ENCODE measurements at places on chromosomes 11 and 22.

- DNase-seq = no peak
These were observed 1758.2 kb upstream of the RAG2 start for GRCh38 chr11:38356255-38356654.

GRCh38 chr11:105899772-105900171 is 122.3 kb downstream of the MSANTD4 start:
- no peak for DNase-seq

GRCh38 chr22:39688186-39688785 is 117.7 kb downstream of the CACNA1I start:
- DNase-seq = no peak

DNA sequence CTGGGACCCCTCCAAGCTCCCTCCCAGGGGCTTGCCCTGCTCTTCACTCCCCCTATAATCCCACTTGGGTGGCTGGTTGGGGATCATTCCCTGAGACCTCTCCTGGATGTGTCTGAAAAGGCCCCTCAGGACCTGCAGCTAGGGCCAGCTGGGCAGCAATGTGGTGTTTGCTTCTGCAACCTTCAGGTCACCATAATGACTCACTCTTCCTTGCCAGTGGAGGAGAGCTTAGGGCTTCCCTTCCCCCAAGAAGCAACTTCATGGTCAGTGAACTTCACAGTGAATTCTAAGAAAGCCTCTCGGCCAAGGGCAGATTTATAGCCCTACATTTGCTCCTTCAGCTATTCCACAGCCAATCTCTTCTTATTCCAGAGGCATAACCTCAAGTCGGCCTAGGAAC is 45.1 kb upstream of the TSPAN18 start:
- no peak for DNase-seq

DNA sequence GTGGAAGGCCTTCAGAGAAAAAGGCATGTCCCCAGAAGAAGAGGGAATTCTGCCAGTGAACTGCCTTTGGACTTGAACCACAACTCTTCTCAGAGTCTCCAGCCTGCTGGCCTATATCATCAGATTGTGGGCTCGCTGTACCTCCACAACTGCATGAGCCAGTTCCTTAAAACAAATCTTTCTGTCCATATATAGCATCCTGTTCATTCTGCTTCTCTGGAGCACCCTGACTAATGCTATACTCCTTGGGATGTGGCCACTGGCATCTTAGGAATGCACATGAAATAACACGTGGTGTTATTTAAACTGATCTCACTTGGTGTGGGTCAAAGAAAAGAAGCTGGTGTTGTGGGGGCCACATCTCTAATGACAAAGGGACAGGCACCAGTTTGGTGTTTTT is 58.3 kb upstream of the VSTM5 start:
- DNase-seq = no peak

DNA sequence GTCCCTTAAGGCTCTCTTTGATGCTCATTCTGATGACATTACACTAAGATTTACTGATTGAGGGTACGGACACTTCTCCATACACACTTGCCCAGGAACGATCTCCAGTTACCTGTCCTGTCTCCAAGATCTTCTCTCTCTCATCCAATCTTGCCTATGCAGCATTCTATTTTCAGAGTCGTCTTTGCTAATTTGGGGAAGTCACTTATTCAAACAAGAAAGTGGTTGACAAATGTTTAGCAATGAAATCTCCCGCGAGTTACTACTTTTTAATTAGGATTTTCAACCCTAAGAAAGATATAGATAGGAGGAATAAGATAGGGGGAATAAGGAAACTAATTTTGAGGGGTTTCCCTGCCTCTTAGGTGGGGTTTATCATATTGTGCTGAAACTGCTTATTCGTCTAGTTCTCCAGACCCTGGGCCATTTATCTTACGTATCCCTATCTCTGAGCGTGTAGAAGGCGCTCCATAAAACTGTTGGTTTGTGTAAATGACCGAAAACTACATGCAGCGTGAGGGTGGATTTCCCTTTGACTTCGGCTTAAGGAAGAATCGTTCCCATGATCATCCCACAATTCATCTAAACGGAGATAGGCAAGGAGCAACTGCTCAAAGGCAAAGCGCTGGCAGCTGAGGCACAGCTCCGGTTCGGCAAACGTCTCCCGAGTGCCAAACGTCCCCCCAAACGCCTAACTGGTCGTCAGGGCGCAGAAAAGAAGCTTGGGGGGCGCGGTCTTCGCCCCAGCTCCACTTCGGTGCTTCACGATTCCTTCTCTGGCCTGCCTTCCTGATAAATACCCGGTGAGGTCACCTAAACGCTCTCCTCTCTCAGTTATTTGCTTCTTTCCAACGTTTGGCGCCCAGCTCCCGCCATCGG is 804 bp downstream of the APIP start:
- DNase-seq = no peak

- no peak for DNase-seq
These were observed 110.5 kb upstream of the THY1 start for GRCh38 chr11:119533462-119533861.
